ENCODE measurements at places on chromosomes 16 and 17.

GRCh38 chr17:8939496-8940334 is 25.8 kb downstream of the PIK3R5 start:
- no peak for DNase-seq

GRCh38 chr17:44972953-44973352 is 4.8 kb upstream of the C1QL1 start:
- DNase-seq, result no peak

DNA sequence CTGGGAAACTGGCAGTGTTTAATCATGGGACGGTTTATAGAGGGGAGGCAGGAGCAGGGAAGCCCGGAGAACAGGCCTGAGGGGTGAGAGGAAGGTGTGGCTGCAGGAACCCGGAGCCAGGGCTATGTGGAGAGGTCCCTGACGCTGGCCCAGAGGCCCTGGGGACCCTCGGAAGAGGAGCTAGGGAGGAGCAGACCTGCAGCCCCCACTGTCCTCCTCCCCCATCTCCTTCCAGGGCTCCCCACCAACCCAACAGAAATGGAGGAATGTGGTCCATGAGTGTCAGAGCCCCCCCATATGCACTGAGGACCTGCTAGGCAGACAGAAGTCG is 20.3 kb downstream of the TMEM235 start:
- no peak for DNase-seq

- no peak for DNase-seq
Measured at GRCh38 chr17:35796942-35797341, 1.5 kb upstream of the MMP28 start.

- DNase-seq, result no peak
Measured at GRCh38 chr17:18084256-18084655, 3.5 kb upstream of the DRG2 start.

DNA sequence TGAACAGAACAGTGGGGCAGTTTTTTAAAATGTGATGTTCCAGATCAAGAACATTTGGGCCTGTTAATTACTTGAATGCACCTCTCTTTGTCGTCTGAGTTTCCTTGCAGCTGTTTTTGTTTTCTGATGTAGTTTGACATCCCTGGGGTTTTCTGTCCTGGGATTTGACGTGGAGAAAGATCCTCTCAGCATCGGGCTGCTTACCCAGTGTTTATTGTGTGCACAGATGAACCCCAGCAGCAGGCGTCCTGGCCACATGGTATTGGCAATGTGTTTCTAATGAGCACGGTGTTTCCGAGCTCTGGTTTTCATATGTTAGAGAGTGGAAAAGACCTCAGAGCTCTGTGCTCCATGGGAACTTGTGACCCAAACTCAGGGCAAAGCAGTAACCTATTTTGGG is 191.1 kb upstream of the IRX3 start:
- no peak for DNase-seq

DNA sequence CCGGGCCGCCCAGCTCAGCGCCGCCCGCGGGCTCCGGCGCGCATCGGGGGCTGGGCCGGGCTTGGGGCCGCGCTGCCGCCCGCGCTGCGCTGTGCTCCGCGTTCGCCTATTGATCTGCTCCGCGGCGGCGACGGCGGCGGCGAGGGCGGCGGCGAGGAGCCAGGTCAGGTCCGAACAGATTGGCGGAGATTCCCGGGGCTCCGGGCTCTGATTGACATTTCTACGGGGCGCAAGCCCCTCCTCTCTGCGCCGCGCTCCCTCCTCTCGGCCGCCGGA is 559 bp downstream of the IRX3 start:
- DNase-seq, result no peak

DNA sequence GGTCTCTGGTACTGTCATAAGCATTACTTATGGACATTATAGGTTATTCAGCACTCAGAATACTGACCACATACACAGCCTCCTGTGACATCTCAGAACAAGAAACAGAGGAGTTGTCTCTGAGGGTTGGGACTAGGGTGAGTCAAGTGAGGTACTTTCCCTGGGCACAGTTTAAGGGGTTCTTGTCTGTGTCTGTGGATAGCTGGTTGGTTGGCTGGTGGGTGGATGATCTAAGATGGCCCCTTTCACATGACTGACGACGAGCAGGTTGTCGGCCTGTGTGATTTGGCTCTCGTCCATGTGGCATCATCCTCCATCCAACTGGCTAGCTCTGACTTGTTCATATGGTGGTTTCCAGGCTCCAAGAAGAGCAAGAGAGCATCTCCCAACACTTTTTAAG is 163.9 kb downstream of the PRKCB start:
- no peak for DNase-seq

GRCh38 chr17:66285149-66285548 is 17.3 kb upstream of the PRKCA start:
- no peak for DNase-seq

DNA sequence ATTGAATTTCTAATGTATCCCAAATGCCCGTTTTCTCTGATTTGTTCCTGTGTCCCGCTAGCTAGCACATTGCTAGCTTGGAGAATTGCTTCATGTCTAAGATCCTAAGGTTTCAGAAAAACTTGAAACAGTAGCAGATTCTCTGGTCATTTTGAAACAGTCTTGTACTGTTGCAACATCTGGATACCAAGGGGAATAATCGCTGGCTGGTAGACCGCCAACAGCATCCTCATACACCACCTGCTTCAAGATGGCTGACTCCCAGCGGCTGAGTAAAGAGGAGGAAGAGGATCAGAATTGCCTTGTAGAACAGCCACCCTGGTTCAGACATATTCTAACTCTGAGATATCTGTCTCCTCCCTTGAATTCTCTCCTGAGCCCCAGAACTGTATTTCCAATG is 226.7 kb upstream of the ELAC2 start:
- no peak for DNase-seq

DNA sequence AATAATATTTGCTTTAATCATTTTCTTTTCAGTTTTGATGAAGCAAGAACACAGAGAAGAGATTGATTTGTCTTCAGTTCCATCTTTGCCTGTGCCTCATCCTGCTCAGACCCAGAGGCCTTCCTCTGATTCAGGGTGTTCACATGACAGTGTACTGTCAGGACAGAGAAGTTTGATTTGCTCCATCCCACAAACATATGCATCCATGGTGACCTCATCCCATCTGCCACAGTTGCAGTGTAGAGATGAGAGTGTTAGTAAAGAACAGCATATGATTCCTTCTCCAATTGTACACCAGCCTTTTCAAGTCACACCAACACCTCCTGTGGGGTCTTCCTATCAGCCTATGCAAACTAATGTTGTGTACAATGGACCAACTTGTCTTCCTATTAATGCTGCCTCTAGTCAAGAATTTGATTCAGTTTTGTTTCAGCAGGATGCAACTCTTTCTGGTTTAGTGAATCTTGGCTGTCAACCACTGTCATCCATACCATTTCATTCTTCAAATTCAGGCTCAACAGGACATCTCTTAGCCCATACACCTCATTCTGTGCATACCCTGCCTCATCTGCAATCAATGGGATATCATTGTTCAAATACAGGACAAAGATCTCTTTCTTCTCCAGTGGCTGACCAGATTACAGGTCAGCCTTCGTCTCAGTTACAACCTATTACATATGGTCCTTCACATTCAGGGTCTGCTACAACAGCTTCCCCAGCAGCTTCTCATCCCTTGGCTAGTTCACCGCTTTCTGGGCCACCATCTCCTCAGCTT is 45.0 kb downstream of the ESRP2 start:
- no peak for DNase-seq

GRCh38 chr17:64218066-64218465 is 45.0 kb downstream of the TEX2 start:
- DNase-seq, result no peak

DNA sequence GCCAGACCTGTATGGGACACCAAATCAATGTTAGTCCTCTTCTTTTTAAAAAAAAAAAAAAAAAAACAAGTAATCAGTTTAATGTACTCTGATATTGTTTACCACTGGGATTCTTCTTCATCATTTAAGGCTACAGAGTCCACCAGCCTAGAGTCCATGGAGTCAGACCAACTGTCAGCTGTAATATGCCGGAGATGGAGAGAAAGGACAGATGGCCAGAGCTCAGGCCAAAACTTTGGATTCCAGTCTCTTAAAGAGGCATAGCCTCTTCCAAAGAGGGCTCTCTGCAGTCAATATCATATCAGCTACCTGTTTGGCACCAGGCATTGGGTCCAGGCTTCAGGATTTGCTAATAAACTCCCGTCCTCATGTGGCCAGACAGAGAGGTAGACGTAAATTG is 469.6 kb upstream of the HSBP1 start:
- DNase-seq, result no peak

- DNase-seq, result peak; percentile 25
Measured at GRCh38 chr16:4847774-4848587, 700 bp downstream of the UBN1 start.

- no peak for DNase-seq
Measured at GRCh38 chr17:30590081-30590733, 113.0 kb downstream of the GOSR1 start.

DNA sequence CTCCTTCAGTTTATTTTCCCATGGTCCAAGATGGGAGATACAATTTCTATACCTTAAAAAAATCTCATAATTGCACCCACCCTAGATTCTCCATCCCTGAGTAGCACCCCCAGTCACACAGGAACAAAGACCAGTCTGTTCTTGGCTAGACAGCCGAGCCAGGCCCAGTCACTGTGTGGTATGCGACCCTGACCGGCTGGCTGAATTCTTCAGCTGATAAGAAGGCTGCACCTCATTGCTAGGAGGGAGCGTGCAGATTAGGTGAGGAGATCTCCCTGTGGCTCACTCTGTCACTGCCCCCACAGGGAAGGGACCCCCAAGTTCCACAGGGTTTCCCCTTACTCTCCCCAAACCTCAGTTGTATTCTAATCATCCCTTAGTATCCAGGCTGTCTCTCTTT is 138.7 kb downstream of the SALL1 start:
- no peak for DNase-seq

GRCh38 chr16:89090182-89090630 is 3.4 kb upstream of the ACSF3 start:
- DNase-seq, result peak; percentile 65

DNA sequence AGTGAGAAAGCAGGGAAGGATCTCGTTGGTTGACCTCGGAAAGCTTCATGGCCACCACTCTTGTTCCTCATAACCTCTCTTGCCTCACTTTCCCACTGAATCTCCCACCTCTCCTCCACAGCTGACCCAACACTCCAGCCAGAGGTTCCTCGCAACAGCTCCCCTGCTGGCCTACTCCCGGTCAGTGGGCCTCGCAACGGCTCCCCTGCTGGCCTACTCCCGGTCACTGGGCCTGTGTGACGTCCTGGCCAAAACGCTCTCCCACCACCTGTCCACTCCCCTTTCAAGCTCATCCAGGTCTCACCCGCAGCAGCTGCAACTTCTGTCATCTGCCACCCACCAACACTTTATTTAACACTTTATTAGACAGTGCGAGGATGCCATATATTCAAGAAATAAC is 149.1 kb downstream of the VPS53 start:
- DNase-seq, result no peak

DNA sequence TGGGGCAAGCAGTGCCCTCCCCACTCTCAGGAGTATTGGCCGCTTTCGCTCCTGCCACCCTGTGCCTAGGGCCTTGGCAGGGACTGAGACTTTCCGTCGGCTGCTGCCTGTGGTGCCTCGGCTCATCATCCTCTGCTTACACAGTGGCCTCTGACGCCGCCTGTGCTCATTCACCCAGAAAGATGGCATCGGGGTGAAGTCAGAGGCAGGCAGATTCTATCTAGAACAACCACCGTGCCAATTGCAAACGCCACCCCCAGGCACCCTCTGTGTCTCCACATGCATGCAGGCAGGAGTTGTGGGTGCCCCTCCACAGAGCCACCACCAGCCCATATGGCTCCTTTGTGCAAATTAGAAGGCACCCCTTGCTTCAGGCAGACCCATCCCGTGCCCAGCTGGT is 154.2 kb upstream of the GSE1 start:
- DNase-seq, result no peak

DNA sequence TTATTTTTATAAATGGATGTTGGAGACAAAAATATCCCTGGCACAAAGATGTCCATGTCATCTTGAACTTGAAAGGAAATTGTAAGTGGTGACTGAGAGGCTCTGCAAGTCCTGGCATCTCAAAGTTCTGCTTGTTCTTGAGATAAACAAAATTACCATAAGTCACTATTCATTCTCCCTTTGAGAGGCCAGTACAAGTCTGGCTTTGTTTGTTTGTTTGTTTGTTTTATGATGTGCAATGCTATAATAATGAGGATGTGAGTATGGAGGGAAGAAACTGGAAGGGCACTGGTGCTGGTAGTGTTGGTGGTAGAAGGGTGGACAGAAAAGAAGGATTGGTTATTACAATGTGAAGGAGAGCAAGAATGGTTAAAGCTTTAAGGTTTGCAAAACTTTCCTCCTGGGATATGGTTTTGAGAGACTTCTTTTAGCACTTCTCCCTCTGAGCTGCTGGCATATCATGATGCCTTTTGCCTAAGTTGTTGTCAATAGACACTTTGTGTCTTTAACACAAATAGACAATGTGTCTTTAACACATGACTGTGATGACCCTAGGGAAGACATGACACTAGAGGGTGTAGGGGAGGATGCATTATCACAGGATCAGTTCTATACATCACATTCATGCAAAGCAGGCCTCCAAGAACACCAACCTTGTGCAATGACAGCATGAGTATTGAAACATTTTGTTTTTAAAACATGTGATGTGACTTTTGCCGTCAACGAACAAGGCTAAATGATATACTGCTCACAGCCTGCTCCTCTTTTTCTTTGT is 880.5 kb upstream of the GOT2 start:
- DNase-seq, result no peak

GRCh38 chr17:66214884-66215528 is 14.2 kb downstream of the APOH start:
- no peak for DNase-seq

DNA sequence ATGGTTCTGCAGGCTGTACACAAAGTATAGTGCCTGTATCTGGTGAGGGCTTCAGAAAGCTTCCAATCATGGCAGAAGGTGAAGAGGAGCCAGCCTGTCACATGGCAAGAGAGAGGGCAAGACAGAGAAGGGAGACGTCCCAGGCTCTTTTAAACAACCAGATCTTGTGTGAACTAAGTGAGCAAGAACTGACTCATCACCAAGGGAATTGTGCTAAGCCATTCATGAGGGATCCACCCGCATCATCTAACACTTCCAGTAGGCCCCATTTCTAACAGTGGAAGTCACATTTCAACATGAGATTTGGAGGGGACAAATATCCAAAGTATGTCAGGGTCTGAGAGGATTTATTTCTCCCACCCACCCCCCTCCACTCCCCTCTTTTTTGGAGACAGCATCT is 56.2 kb upstream of the ELAC2 start:
- no peak for DNase-seq

DNA sequence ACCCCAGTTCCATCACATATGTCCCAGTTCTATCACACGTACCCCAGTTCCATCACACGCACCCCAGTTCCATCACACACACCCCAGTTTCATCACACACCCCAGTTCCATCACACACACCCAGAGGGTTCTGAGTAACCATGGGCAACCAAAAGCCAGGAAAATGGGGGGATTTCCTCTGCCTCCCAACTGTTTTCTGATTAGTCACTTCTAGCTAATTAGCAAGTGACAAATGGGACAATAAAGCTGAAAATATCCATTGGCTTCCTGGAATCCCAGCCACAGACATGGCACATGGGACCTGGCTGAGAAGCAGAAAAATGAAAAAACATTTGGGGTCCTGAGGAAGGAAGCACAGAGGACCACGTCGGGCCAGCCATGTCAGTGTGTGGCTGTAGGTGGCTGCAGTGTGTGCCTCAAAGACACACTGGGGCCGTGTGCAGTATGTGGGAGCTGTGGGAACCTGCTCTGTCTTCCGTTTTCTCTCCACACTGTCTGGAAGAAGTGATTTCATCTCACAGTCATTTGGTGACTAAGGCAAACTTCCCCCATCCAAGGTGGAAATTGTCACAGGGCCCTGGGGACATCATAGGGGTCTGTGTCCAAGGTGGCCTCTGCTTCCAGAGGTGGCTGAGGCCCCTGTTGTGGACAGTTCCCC is 106.7 kb downstream of the CMIP start:
- no peak for DNase-seq
